ENCODE measurements at places on chromosomes 3 and 15.

GRCh38 chr3:131110087-131110486 lies 83.4 kb downstream of the NEK11 start:
- no peak for DNase-seq

- DNase-seq: no peak
Measured at GRCh38 chr3:33773637-33774036, 24.8 kb upstream of the PDCD6IP start.

DNA sequence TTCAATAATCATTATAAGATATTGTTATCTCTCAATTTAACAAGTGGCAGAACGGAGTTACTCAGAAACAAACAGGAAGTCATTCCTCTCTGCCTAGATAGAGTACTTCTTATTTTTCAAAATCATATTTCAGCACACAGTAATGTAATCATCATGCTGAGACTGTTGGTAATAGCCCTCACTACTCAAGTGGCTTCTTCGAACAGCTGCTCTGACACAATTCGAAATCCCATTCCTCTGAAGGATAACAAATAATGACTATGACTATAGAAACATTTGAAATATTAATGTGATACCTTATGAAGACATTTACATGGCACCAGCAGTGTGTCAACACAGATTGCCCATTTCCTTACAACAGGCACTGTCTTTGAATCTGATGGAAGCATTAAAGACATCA lies 1249.8 kb downstream of the NSUN3 start:
- no peak for DNase-seq

GRCh38 chr15:80785335-80785734 lies 6.2 kb downstream of the CEMIP start:
- DNase-seq: no peak

GRCh38 chr15:33729653-33730052 lies 238.6 kb upstream of the CHRM5 start:
- no peak for DNase-seq

GRCh38 chr3:170815340-170815739 lies 54.7 kb downstream of the RPL22L1 start:
- no peak for DNase-seq

DNA sequence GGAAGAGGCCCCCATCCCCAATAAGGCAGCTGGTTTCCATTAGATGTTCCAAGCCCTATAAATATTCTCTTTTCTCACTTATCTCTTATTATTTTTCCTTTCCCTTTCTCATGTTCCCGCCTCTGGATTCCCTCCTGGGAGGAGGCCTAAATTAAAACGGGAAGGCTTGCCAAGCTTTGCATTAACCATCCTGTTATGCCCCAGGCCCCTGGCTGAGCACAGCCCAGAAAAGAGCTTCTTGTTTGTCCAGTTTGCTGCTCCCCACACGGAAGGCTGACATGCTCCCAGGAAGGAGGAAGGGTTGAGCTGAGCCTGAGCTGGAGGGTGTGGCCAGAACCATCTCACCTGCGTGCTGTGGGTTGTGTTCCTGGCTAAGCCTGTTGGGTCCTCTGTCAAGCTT lies 63.1 kb upstream of the BOC start:
- no peak for DNase-seq

GRCh38 chr3:141998669-141999290 lies 122.3 kb downstream of the ATP1B3 start:
- no peak for DNase-seq

DNA sequence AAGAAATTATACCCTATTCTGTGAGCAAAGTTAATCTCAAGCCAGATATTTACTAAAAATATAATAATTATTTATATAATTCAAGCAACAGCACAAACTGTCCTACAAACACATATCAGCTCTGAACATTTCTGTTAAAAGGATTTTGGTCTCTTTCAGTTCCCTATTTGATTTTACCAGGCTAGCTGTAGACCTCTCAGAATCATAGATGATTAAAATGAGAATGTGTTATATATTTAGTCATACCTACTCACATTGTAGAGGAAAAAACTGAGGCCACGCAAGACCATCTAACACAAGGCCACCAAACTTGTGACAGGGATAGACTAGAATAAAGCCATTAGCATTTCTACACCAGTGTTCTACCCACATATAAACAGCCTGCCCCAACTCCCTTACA lies 28.5 kb downstream of the ACKR4 start:
- no peak for DNase-seq

DNA sequence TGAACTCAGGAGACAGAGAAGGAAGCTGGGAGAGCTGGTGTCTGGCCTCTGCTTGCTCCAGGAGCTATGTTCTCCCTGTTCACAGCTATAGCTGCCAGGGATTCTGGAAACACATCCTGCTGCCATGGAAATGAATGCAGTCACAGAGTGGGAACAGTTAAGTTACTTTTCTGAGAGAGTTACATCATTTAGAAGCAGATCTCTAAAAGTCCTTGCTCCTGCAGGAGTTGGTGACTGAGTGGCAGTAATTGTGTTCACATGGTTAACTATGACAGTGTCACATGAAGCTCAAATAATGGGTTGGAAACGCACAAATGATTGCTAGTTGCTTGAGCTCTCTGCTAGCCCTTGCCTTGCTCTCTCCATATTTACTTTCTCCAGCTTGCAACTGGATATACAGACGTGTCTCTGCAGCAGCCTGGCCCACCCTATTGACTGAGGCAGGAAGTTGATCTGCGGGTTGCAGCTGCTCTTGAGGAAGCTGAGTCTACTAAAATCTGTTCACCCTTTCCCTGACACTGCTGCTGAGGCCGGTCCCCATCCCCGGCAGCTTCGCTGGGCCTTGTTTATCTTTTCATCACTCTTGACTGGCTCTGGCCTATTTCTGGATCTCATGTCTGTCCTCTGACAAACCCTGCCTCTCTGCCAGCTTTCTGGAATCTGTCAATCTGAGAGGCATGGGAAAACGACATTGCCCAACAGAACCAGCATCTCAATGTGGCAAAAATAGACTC lies 16.7 kb upstream of the ISLR start:
- no peak for DNase-seq

DNA sequence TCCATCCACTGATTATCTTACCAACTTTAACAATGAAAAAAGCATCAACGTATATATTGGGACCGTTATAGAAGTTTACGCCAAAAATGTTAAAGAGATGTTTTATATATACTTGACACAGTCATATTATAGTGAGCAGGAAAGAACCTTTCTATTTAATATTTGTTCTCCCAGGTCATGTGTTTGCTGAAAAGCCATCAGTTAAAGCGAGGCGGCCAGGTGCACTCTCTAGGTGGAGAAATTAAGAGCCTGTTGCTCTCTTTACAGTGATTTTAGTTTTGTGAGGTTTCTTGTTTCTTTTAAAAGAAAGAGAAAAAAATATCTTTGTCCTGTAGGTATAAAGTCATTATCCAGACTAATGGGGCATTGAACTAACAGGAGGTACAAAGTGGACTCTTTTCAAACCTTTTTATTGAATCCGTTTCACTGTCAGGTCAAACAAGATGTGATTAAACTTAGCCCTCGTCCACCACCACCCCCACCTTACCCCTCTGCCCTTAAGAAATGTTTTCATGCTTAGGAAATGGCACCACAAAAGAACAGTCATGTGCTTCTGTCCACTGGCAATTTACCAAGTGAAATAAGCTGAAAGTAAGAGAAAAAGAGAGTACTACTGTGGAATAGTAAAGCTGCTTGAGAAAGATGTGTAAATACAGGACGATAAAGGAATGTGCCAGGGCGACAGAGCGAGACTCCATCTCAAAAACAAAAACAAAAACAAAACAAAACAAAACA lies 279.9 kb downstream of the PTPRG start:
- DNase-seq: no peak

DNA sequence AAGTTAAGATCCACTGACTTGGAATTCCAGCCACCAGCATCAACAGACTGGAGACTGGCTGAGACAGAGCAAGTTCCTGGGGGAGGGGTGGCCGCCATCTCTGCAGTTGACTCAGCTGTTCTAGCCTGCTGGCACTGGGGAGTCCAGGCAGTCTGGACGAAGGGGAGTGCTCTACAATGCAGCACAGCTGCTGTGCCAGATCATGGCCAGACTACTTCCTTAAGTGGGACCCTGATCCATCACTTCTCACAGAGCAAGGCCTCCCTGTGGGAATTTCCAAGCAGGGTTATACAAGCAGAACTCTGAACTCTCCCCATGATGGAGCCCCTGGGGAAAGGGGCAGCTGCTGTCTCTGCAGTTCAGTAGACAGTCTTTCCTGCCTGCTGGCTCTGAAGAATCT lies 35.2 kb downstream of the PYGO1 start:
- peak; percentile 77 for DNase-seq

GRCh38 chr15:72758182-72758581 lies 25.4 kb downstream of the ADPGK start:
- DNase-seq: no peak

DNA sequence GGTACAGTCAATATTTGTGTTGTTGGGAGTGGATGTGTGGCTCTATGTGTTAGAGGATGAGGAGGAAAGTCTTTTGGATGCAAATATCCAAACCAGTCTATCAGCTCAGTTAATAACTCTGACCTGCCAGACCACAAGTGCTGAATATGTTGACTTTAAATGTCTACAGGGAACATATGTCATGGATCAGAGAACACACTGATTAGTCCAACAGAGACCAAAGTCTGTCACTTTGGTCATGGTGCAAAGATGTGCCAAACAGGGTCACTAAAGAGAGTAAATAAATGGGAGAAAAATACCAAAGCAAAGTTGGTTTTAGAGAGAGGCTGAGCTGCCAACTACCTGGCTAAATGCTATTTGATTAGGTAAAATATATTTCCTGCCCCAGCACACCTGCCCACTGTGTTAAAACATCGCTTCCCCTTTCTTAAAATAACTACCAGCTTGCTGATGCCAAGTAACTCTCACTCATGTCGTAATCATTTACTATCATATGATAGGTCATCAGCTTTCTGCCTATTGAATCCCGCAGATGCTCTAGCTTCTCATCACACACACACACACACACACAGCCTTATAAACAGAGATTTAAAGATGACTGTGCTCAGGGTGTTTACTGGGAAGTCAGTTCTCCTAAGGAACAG lies 173.3 kb downstream of the PDZRN3 start:
- DNase-seq: no peak

DNA sequence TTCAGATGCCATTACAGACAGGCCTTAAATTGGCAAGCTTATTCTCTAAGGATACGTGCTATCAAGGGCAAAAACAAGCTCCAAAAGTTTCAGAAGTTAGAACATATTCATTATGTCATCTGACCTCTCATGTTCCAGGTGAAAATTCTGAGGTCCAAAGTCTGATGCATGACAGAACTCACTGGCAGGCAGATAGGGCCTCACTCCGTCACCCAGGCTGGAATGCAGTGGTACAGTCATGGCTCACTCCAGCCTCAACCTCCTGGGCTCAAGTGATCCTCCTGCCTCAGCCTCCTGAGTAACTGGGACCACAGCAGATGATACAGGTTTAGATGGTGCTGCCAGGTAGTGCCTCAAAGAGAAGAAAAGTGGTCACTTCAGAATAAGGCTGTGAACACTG lies 15.5 kb downstream of the MRPS25 start:
- DNase-seq: no peak

Measured in aorta (tissue), 5 donors.